CD4-positive, alpha-beta T cell treated with Interferon alpha-2 for 1 hour (primary cell): ENCODE measurements at places on chromosomes 5 and 9.

DNA sequence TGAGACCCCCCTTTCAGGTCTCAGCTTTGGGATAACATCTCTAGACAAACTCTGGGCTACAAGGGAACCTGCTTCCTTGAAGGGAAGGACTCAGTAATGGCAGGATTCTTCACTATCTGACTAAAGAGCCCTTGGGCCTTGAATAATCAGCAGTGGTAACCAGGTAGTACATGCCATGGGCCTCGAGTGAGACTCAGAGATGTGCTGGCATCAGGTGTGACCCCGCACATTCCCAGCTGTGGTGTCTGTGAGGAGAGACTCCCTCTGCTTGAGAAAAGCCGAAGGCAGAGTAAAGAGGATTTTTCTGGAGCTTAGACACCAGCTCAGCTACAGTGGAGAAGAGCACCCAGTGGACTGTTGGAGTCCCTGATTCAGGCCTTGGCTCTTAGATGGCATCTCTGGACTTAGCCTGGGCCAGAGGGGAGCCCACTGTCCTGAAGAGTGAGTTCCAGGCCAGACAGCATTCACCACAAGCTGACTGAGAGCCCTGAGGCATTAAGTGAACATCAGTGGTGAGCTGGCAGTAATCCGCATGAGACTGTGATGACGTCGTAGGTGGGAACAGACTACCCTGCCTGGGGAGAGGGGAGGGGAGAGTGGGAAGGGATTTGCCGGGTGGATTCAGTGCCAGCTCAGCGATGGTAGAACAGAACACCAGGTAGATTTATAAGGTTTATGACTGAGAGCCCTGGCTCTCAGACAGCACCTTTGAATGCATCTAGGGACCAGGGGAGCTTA, 5.3 kb upstream of the ZNF782 start:
- DNase-seq = no peak

- DNase-seq = no peak
Measured at GRCh38 chr5:149839761-149840160, 104.8 kb downstream of the PDE6A start.

DNA sequence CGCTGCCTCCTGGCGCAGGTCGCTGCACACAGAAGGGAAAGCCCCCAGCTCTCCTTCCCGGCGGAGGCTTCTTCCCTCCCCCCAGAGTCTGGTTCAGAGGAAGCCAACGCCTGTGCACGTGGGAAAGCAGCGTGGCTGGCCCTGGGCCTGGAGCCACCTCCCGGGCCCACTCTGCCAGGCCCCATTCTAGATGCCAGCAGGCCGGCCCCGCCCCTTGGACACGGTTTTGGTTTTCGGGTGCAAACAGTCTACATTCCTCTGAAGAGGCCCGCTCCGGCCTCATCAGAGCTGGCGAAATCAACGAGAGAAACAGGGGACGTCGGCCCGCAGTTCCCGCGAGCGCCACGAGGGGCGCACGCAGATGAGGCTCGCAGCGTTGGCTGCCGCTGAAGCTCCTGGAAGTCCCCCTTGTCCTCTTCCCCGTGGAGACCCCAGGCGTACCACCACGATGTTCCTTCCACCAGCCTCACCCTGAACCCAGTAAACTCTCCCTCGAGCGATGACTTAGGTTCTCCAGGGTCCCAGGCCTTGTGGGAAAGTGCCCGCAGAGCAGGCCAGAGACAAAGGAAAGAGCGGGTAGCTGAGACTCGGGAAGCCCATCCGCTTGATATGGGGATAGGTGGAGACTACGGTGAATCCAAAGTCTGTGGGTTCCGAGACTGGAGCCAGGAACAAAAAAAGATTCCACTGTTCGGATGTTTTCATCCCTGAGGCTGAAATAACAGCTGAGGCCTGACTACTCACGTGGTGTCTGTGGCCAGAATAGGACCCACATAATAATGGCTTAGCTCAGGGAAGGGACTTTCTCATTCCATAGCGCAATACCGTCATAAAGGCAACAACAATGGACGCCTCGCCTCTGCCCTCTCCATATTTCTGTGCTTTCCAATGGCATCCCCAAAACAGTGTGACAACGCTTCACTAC, 64.2 kb downstream of the KLF4 start:
- peak; percentile 37 for DNase-seq

GRCh38 chr9:123353041-123353440, 3.0 kb upstream of the CRB2 start:
- no peak for DNase-seq

DNA sequence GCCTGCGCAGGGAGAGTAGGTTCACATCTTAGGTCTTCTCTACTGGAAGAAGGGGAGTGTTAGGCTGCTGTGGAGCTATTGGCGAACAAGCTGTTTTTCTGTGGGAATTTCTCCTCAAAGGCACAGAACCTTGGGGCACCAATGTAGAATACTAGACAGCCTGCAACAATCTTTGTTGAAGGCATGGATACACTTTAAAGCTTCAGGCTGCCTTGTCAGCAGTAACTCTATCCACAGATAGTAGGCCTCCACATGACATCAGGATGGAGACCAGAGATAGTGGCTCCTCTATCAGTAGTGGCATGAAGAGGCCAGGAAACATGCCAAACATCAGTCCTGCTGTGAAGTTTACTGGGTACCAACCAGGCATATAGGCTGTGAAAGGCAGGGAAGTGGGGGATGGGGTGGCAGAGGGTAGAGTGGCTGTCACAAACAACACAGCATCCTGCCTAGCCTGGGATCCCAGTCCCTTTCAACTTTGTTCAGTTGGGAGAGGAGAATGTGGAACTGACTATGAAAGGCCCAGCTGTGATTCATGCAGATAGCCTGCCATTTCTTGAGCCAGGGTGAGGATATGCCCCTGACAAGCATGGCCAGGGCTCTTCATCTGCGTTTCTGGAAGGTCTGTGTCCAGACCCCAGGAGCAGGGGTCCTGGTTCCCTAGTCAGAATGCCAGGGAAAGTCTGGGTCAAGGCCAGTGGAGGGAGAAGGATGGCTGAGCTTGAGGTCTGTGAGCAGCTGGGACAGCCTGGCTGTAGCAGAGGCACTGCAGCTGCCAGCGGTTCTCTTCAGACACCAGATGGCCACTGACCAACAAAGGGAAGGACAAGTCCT, 1.0 kb upstream of the HK3 start:
- DNase-seq = no peak

- no peak for DNase-seq
Measured at GRCh38 chr5:110094548-110094947, 404.8 kb downstream of the MAN2A1 start.

DNA sequence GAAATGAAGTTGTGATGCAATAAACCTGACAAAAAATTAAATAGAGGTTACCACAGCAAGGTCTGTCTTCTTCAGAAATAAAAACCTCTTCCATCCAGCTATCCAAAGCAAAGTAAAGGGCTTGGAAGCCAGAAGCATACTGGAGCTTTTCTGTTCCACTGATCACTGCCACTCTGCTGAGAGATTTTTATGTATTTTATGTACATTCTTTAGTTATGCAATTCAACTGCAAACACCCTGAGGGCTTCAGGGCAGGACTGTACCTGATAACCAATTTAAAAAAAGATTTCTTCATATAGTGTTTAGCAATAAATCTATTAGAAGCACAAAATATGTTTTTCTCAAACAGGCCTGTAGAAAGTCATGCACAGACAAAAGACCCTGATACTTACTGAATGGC, 326.9 kb upstream of the PUM3 start:
- no peak for DNase-seq

DNA sequence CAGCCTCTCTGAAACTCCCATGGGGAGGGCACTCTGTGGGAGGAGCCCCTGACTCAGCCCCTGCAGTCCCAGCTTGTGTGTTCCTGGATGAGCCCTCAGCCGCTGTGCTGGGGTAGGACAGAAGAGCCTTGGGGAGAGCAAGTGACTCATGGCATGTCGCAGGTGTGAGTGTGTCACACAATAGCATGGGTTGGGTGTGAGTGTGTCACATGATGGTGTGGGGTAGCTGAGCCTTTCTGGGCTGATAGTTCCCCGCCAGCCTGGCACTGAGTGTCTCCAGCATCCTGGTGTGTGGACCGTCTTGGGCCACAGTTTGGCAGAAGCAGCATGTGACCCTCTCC, 83.4 kb downstream of the PHF2 start:
- DNase-seq = no peak

DNA sequence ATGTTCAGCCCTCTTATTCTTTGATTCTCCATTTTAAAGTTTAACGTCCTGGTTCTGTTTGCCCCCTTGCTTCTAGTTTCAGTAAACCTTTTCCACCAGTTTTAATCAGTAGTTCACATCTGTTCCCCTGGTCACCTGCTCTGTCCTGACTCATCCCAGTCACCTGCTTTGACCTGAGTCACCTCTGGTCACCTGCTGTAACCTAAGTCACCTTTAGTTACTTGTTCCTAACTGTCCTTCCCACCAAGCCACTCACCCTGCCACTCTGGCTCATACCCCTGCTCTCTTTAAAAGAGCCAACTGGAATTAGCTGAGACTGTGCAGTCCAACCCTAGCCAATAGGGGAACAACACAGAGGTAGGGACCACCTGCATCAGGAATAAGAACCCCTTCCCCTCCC, 43.0 kb downstream of the SEMA6A start:
- no peak for DNase-seq
